ENCODE measurements at places on chromosomes 4 and X. TPM values are rescaled to one million over a fixed set of nuclear protein-coding genes. Genes with fewer than 3 reads are reported as not detected.

Gene TAF1
- 94.2 TPM for total RNA-seq

- H3K27me3 ChIP-seq: no peaks in the 10 kb centered on the region
- no peaks in the 10 kb centered on the region for H3K36me3 ChIP-seq
- H3K4me1 ChIP-seq: no peaks in the 10 kb centered on the region
- H3K4me3 ChIP-seq: no peak overlapping the region
Measured at GRCh38 chrX:776061-776460, 145.5 kb downstream of the SHOX start.

- no peaks in the 10 kb centered on the region for H3K4me1 ChIP-seq
- no peak overlapping the region for H3K27ac ChIP-seq
- DNase-seq: no peak
- H3K27me3 ChIP-seq: no peaks in the 10 kb centered on the region
Measured at GRCh38 chrX:26915064-26915463, 548.1 kb downstream of the PPP4R3C start.

Gene SPIN2A
- total RNA-seq: 0.87 TPM

Gene ABLIM2
- 5.2 TPM for total RNA-seq

Gene PNMA3
- total RNA-seq: 2.2 TPM

- H3K27ac ChIP-seq: no peak overlapping the region
- DNase-seq: no peak
- no peak overlapping the region for H3K4me3 ChIP-seq
- H3K27me3 ChIP-seq: no peaks in the 10 kb centered on the region
- H3K36me3 ChIP-seq: no peaks in the 10 kb centered on the region
Measured at GRCh38 chr4:128827296-128827695, 17.8 kb downstream of the JADE1 start.

Gene TMEM271
- total RNA-seq: not detected

DNA sequence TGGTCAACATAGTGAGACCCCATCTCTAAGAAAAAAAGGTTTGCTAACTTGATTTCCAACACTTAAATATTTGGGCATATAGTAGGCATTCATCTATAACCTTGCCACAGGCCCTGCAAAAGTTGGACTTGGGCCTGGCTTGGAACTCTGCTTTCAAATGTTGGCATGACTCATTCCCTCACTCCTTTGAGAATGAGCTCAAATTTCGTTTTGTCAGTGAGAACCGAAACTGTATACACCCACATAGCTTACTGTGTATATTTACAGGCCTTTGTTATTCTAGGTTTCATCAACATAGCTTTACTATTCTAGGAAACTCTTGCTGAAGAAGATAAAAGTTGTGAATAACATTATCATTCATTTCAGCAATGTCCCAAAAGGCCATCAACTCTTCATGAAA lies 88.7 kb upstream of the ELOVL6 start:
- no peak overlapping the region for H3K4me3 ChIP-seq
- H3K4me1 ChIP-seq: no peaks in the 10 kb centered on the region
- DNase-seq: peak; percentile 5
- no peaks in the 10 kb centered on the region for H3K27me3 ChIP-seq
- H3K27ac ChIP-seq: no peak overlapping the region
